ENCODE measurements at places on chromosomes 6 and 20.
A peak's percentile ranks its signal among the peaks of the same experiment; 100 is the strongest.

GRCh38 chr6:7532821-7533220 lies 8.7 kb upstream of the DSP start:
- DNase-seq = no peak

DNA sequence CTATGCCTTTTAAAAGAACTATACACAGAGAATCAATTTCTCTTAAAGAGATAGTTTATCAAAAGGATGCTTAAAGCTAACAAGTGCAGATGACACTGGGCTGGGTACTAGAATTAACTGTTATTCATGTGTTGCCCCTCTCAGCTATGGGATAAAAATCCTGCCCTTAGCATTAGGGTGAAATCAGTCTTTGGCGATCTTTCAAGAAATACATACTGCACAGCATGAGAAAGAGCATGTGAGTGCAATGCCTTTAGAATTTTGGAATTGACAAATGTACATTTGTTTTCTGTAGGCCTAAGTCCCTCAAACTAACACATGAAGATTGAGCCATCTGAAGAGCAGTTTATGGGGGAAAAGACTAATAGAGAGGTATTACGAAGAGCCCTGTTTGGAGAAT lies 115.4 kb downstream of the ZFP64 start:
- DNase-seq = no peak

DNA sequence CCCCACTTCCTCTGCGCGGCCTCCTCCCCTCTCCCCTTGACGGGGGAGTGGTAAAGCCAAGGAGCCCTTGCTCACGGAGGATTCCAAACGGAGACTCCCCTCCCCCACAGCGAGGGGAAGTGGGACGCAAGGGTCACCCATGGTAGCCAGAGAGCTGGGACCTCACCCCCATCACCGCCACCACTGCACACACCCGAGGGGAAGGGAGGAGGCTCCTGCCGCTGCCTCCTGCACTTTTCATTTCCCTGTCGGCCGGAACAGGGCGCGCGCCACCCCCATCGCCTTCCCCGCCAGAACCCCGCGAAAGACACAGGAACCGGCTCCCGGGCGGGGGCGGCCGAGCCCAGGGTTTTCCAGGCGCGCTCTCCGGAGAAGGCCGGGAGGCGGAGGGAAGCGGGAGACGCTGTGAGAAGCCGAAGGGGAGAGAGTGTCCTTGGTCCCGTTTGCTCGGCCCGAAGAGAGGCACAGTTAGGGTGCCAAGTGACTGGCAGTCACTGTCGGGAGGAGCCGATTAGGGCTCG lies 789 bp downstream of the CCND3 start:
- DNase-seq = peak; percentile 23

DNA sequence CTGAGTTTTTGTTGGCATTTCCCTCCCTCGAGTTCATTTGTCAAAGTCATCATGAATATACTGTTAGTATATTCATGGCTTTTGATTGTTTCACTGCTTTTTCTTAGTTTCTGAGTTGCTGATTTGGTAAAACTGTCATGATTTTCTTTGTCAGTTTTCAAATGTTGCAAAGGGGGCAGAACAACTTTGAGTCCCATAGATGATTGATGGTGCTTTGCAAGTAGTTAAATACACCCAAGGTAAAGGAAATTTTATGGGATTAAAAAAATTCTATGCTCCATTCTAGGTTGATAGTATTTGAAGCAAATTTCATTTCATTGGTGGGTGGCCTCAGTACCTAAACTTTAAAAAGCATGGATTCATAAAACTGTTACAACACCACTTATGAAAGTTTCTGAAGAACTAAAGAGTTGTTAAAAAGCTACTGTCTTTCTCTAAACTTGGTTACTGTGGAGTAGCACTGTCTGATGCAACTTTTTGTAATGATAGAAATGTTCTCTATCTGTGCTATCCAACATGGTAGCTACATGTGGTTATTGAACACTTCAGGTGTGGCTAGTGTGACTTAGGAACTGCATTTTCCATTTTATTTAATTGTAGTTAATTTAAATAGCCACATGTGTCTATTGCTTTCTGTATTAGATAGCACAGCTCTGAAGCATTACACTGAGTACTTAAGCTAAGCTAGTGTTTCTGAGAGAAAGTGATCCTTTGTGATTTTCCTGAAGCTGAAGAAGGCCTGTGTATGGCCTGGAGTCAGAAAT lies 153.6 kb downstream of the ZFAND3 start:
- no peak for DNase-seq

DNA sequence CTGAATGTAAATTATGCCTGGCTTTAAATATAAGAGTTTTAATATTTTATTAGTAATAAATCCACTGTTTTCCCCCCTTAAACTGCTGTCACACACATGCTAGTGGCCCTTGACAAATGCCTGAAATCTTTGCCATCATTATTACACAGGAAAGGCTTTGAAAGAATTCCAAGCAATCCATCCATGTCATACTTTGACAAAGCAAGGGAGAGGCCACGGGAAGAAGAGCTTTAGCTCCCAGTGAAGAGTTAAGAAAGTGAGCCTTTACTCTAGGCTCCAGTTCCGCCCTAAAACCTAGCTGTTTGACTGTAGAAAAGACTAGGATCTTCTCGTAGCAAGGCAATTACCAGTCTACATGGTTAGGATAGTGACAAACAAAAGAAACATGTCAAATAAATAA lies 147.9 kb downstream of the GMDS start:
- no peak for DNase-seq

DNA sequence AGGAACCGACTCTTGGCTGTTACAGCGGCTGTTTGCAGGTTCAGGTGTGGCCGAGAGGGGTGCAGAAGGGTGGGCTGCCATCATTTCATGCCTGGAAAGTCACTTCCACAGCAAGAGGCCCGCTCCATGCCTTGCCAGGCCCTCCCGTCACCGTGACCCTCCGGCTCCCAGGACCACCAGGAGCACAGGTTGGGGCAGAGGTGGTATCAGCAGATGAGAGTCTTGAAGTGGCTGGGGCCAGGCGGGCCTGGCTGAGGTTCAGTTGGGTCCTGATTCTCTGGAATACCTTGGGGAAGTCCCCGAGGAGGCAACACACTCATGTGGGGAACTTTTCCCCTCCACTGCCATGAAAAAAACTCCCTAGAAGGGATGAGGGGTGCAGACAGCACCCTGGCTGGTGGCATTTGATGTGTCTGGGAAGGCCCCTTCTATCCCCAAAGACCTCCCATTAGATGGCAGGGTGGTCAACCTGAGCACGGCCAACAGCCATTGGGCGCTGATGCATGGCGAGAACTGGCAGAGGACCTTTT lies 34.2 kb upstream of the IRF4 start:
- DNase-seq = no peak

Data from effector memory CD4-positive, alpha-beta T cell (primary cell).